ENCODE measurements at places on chromosomes 13 and 19.

DNA sequence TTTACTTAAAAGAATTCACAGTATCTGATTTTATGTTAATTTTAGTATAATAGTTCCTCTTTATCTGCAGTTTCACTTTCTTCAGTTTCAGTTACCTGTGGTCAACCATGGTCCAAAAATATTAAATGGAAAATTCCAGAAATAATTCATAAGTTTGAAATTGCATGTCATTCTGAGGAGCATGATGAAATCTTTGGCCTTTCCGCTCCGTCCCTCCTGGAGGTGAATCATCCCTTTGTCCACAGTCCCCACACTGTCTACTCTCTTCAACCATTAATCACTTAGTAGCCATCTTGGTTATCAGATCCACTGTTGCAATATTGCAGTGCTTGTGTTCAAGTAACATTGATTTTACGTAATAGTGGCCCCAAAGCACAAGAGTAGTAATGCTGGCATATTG, 26.9 kb downstream of the SLITRK6 start:
- DNase-seq: no peak

DNA sequence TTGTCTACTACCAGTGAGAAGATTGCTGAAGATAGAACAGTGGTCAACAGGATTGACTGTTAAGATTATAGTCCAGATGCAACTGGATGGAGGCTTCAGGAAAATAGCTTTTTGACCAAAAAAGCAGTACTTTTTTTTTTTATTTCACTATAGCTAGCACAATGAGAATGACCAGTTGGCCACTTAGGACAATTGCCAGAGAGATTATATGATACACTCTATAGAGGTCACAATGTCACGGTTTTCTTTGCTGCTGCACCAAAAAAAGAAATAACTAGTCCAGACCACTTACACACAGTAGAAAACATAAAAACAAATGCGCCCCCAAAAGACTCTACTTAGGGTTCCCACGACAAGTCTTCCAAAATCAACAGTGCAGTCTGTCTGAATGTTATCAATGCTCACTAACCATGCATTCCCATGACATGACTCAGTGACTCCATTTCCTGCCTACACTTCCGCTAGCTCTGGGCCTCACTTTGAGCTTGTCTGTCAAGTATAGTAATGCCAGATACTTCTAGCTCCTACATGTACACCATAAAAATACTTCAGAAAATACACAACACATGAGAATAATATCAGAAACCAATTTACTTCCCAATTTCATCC, 209.1 kb upstream of the STARD13 start:
- no peak for DNase-seq

GRCh38 chr19:18683109-18683957, at the start of gene CRTC1:
TSS of gene CRTC1 (plus strand) at chr19:18683680. CDS start at chr19:18683703, 23 bp downstream.
- no peak for DNase-seq

- no peak for DNase-seq
Observed at GRCh38 chr19:3457528-3458228, 22.6 kb downstream of the SMIM24 start.

- no peak for DNase-seq
Observed at GRCh38 chr13:29936051-29936813, 85.8 kb upstream of the UBL3 start.

DNA sequence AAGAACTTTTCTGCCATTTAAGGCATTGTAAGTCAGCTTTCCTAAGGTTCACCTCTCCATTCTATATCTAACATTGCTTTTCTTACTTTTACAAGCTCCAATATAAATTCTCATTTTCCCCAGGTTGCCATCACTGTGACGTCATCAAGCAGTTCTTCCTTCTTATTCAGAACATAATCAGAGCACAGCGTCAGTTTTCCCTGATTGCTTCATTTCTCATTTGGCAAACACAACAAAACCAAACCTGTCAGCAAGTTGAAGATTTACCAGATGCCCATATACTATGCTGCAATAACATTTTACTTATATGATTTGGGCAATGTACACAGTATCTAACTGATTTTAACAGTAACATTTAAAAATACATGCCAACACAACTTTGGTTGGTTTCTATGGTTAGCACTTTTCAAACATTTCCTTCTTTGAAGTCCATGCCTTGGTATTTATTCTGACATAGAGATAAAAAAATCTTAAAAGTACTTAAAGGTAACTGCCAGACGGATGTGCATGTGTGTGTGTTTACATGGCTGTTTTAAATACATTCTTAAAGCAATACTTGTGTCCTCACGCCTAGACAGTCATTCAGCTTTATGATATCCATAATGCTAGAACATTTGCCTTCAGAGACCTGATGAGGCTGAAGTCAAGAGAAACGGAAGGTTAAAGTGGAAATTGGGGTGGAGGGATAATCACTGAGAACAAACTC, 264.0 kb downstream of the KLF12 start:
- no peak for DNase-seq

DNA sequence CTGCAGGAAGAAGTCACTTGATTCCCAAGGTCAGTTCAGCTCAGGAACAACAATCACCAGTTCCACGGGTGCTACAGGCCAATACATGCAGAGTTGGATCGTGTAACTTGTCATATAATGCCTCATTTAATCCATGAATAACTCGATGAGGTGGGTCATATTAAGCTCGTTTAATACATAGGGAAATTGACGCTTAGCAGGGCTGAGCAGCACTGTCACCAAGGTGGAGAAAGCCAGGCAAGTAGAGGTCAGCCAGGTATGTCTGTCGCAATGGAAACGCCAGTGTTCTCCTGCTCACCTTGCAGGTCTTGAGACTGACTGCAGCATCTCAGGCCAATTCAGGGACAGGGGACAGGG, 52.3 kb downstream of the CCDC70 start:
- DNase-seq: no peak

- DNase-seq: no peak
Observed at GRCh38 chr13:38409771-38410170, 60.1 kb downstream of the UFM1 start.

DNA sequence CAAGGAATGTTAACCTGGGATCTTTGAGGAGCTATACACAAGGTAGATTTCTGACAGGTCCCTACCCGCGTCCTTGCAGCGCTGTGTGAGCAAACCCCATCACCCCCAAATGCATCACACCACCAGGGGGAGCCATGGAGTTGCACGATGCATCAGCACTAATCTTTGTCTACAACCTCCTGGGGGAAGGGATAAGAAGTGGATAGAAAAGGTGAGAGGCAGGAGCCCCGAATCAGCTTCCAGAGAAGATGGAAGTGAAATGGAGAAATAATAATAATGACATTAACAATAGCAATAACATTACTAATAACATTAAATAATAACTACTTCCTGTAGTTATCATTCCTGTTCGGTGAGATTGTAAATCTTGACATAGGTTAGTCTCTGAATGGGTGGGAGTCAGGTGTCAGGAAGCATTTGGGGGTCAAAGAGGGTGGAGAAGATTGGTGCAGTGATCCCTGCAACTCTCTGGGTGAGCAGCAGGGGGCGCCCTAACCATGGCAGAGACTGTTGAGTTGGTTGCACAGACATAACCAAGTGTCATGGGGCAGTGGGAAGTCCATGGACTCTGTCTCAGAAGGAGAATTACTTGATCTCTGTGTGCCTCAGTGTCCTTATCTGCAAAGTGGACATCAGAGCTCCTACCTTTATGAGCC, 16.5 kb downstream of the SIGLEC7 start:
- no peak for DNase-seq

DNA sequence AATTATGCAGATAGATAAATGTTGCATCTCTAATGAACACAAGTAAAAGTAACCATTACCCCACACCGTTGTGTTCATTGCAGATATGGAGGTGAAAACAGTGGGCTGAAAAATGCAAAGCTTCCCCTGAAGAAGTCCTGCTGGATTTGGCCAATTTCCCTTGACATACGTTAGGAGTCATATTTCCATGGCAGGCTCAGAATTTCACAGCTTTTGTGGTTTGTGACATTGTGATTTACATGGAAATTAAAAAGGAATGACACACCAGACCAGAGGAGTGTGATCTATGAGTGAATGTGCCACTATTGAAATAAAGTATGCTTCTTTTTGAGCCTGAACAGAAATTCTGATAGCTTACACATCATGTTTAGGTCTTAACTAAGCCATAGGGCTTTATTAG, 221.1 kb upstream of the TMTC4 start:
- no peak for DNase-seq
